ENCODE measurements at places on chromosomes 3 and 15.

GRCh38 chr3:10259036-10259435 is 10.8 kb downstream of the TATDN2 start:
- no peak for DNase-seq

DNA sequence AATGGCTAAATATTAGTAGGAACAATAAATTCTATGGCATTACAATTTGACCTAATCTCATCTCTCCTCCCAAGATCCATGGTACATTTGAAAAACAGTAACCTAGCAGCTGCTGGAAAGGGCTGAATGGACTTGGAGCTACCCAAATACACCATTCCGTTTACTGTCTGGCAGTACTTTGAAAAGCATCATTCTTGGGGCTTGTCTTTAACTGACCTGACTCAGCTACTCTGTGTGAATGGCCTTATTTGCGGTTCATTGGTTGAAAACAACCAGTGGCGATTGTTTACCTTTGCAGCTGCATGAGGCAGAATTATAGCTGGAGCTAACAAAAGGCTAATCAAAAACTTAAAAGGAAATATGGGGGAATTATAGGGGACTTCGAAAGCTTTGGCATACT is 311.2 kb upstream of the MCTP2 start:
- no peak for DNase-seq

DNA sequence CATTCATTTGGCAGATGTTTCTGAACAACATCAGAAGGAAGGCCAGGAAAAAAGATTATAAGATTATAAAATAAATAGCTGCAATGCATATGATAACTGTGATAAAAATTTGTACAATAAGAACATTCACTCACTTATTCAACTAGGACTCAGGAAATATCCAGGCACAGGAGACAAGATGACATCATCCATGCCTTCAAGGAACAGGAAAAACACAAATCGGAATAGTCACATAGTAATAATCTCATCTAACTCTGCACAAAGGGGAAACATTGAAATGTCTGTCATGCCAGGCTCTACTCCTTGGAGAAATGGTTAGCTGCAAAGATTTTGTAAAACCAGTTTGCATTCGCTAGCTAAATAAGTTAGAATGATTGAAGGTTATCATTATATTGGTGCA is 233.5 kb upstream of the AGTR1 start:
- peak; percentile 44 for DNase-seq

DNA sequence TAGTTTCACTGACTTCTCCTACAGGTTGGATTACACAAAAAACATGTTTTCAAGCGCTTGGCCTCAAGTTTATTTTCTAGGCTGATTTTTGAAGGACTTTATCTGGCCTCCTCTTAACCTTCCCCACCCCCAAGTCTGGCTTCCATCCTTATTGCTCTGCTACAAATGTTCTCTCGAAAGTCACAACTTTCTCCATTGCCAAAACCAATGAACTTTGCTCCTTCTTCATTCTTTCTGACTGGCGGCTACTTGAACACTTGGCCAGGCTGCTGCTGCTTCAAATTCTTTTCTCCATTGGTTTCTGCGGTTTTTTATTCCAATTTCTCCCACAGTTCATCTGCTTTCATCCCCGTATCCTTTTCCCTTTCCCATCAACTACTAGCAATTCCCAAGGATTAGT is 106.6 kb downstream of the TOP2B start:
- no peak for DNase-seq

- peak; percentile 32 for DNase-seq
Measured at GRCh38 chr3:188526057-188526456, 372.1 kb downstream of the LPP start.

All from GM23248 (cell line).